Psoas muscle (tissue), 8 donors: ENCODE measurements at places on chromosomes 7 and 10. TPM values are rescaled to one million over a fixed set of nuclear protein-coding genes. Genes with fewer than 3 reads are reported as not detected.

DNA sequence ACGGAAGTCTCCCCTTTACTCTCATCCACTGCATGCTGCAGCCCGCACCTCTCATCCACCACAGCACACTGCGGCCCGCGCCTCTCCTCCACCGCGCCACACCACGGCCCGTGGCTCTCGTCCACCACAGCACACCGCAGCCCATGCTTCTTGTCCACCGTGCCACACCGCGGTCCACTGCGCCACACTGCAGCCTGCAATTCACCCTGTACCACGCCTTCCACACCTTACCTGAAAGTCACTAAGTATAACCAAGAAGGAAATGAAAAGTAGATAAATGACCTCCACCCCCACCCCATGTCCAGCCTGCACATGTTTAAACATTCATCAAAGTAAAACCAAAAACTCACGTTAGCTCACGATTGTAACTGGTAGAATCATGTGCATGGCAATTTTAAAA is 176.1 kb downstream of the DIP2C start:
- H3K36me3 ChIP-seq = no peaks in the 10 kb centered on the region
- no peak for DNase-seq
- peaks cover 41% of the 10 kb centered on the region for H3K4me1 ChIP-seq

DNA sequence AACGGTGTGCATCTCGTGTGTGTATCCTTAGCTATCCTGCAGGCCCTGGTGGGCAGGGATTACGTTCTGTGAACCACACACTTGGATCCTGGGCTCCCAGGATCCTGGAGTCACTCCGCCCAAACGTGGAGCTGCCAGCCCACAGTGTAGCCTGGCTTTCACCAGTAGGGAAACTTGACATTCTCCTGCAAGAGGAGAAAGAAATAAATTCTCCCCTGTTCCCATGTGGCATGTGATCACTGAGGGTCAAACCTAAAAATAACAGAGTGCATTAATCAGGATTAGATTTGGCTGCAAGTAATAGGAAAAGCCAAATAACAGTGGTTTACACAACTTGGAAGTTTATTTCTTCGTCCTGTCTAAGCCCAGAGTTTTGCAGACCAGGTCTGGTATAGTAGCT is 32.3 kb downstream of the PALD1 start:
- no peak for DNase-seq
- no peaks in the 10 kb centered on the region for H3K27me3 ChIP-seq
- no peak overlapping the region for H3K4me3 ChIP-seq
- peaks cover 54% of the 10 kb centered on the region for H3K4me1 ChIP-seq
- H3K36me3 ChIP-seq = no peaks in the 10 kb centered on the region
- H3K27ac ChIP-seq = peak overlapping the region; percentile 21

DNA sequence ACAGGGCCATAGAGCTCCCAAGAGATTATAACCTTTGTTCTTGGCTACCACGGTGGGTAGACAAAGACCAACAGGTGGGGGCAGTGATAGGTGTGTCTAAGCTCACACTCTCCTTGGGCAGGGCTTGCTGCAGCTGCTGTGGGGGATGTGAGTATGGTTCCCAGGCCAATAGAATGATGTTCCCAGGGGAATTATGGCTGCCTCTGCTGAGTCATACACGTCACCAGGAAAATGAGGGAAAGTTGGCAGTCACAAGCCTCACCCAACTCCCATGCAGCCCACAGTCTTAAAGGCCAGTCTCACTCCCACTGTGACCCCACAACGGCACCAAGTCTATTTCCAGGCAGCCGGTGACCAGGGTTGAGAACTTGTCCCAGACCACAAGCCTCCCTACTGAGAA is 453.4 kb upstream of the PODXL start:
- H3K36me3 ChIP-seq = no peaks in the 10 kb centered on the region
- H3K27ac ChIP-seq = no peak overlapping the region
- H3K4me1 ChIP-seq = no peaks in the 10 kb centered on the region
- no peaks in the 10 kb centered on the region for H3K27me3 ChIP-seq
- no peak overlapping the region for H3K4me3 ChIP-seq

The ZPBP gene
- not detected for polyA plus RNA-seq
